ENCODE measurements at places on chromosomes 11 and 22. TPM values are rescaled to one million over a fixed set of nuclear protein-coding genes. Genes with fewer than 3 reads are reported as not detected.

The PITPNB gene
- 50.1 TPM for total RNA-seq

The YAP1 gene
- 277 TPM for total RNA-seq

The CRACR2B gene
- 43.9 TPM for total RNA-seq

The CHCHD10 gene
- 77.5 TPM for total RNA-seq

The CALCB gene
- total RNA-seq, result not detected

- no peak for DNase-seq
These were observed 174.5 kb downstream of the CEP164 start for GRCh38 chr11:117502015-117502778.

DNA sequence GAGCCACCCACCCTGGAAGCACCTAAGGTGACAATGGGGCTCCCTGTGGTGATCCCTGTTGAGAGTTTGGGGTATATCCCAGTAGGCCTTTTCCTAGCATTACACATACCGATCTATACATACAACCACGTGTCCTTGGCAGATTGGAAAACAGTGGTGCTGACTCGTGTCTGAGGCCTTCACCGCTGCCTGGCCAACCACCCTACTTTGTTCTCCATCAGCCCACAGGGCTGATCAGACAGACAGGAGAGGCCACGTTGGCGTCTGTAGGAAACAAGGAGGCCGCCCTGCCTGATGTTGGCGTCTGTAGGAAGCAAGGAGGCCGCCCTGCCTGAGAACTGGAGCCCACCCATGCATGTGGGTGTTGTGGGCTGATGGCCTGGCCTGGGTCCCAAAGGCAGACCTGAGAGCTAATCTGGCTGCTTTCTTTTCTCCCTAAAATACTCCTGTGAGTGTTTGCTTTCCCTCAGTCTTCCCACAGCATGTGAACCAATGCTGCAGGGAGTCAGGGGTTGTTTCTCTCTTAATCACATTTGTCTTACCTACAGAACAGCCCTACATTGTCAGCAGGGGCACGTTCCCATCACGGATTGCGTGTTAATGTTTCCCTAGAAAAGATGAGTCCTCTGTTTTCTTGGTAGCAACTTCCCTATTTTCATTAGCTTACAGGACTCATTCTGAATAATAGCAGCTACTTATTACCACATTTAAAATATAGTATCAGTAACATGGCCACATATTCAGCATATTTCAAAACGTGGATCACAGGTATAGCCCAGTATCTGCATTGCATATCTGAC is 57.2 kb downstream of the SBF1 start:
- no peak for DNase-seq

DNA sequence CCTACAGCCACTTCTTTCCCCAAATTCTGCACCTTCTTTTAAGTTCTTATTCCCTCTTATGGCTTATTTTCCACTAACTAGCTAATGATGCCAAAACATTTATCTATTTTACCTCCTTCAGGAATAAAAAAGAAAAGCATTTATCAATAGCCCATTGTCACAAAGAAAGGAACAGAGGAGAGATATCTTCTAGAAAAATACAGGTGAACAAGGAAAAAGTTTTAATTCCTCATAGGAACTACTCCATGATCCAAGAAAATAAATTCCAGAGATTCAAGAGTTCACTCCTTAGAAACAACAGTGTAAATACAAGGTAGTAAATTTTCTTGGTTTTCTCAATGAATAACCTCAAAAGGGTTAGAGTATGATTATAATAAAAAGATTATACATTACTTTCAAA is 52.6 kb upstream of the TOP3B start:
- no peak for DNase-seq

DNA sequence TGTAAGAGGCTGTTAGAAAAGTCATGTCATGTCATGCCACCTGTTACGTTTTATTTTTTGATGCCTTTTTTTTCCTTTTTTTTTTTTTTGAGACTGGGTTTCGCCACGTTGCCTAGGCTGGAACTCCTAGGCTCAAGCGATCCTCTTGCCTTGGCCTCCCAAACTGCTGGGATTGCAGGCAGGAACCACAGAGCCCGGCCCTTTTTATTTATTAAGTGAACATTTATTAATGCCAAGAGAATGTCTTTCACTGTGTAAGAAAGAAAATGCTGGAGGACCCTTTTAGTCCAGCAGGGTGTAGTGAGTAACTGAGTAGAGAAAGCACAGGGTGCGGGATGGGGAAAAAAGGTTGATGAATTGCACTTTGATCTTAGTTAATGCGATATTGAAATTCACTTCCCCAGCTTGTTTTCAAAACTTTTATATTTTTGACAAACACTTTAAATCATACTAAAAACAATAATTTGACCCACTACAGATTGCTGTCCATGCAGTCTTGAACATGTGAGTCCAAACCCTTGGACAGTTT is 2.3 kb upstream of the XBP1 start:
- no peak for DNase-seq

- no peak for DNase-seq
These were observed 44.4 kb upstream of the TCF20 start for GRCh38 chr22:42314709-42315391.

DNA sequence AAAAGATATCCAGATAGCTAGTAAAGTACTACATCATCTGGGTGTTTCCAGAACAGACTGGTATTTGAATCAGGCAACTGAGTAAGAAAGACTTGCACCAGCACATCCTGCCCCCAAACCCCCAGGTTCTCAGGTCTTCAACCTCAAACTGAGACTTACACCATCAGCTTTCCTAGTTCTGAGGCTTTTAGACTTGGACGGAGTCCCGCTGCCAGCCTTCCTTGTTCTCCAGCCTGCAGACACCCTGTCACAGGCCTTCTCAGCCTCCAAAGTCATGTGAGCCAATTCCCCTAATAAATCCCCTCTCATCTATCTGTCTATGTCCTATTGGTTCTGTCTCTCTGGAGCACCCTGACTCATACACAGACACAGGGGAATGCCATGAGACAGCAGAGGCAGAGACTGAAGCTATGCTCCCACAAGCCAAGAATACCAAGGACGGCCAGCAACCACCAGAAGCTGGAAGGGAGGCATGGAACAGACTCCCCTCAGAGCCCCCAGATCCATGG is 10.9 kb downstream of the SMCO4 start:
- DNase-seq, result peak; percentile 19

DNA sequence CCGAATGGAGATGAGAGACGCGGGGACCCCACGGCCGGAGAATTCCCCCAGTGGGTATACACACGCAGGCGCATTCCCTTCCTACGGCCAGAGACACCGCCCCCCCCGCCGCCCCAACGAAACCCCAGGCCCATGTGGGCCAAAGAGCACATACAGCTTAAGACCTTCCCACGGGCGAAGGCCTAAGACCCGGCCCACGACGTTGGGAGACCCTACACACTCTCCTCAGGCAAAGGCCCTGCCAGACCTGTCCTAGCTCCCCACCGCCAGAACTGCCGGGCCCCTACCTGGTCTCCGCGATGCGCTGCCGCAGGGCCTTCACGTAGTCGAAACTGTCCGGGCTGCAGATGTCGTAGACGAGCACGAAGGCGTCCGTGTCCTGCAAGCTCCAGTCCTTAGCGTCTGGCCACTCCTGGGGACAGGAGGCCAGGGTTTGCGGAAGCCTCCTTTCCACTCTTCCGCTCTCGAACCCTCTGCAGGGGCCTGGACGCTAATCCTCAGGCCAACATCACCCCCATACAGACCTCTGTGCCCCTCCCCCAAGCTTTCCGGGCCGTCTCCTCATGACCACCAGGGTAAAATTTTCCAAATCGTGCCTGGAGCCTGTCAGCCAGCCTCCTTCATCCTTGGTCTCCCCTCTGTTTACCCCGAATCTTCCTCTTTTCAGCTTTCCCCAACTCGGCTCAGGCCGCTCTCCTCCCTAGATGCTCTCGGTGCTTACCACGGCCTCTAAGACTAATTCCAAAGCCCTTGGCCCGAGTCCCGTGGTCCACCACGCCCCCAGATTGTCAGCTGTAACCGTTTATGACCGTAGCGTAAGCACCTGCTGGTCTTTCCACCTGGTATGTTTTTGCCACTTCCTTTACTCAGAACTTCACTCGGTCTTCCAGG is 1.7 kb downstream of the RASL10A start:
- DNase-seq, result no peak

DNA sequence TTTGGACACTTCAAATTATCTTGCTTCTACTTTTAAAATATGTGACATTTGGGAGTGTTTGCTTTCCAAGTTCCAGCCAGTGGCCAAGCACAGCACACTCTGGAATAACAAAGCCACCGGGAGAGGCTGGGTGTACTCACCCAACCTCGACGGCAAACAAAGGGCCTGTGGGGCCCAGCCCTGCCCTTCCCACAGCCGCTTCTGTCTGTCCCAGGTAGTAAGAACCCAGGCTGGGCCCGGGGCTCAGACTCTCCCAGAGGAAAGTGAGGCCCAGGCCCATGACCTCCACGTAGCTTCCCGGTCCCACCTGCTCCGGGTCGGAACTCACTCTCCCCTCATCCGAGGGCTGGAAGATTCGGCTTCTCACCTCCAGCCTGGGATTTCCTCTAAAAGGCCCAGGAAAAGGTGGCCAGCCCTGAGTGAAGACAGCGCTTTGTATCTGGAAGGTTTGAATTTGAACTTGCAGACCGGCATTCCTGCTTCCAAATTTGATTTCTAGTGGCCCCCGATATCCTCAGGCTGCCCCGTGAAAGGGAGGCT is 93.5 kb downstream of the CELSR1 start:
- no peak for DNase-seq

DNA sequence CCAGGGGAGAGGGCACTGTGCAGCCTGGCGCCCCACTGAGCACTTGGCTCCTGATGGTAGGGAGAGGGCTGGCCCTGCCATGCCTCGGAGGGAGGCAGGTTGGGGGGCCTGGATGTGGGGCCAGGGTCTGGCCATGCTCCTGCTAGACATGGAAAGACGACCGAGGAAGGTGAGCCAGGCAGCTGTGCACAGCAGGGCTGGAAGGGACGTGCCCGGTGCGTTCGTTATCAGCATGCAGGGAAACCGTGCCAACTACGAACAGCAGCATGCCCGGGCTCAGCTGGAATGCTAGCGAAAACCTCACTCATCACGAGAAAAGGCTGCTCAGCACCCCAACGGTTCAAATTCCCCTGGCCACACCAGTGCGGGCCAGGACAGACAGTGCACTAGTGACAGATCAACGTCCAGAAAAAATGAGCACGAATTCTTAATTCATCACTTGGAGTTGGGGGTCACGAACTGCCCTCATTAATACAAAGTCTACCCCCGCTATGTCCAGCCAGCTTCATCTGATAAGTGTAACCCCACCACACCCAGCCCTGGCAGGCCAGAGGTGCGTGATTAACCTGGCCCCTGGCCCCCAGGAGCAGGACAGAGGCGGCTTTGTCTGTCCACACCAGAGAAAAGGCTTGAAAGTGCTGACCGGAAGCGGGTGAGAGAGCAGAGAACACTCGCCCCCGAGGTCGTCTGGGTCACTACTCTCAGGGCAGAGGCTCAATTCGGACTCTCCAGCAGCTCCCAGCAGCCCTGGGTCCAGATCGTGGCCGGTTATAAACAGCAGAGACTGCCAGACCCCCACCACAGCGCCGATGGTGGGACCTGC is 84.2 kb downstream of the CELSR1 start:
- peak; percentile 21 for DNase-seq

DNA sequence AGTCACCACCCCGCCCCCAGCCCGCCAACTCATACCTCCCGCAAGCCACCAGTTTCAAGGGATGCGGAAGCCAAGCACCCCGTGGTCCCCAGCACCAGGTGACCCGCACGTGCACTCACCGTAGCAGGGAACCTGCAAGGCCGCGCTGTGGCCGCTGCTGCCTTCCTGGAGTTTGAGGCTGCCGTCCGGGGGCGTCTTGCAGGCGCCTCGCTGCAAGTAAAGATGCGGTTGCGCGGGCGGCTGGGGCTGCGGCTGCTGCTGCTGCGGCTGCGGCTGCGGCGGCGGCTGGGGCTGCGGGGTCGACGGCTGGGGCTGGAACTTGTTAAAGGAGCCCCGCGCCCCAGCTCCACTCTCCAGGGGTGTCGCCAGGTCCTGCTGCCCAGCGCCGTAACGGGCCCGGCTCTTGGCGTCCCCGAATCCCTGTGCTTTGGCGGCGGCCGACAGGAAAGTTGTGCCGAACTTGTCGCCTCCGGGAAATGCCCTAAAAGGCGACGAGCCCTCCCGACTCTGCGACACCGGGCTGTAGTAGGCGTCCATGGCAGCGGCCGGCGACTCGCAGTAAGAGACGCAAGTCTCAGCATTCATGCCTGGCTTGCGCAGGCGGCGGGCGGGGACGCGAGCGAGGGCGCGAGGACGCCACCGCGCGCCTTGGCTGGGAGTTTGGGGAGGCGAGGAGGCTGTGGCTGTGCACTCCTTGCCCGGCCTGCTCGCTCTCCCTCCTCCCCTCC is at the start of gene ALX4:
TSS of gene ALX4 (minus strand) at position 662 of the 728 bp plus-strand sequence. CDS start at position 585, 77 bp downstream.
- DNase-seq, result peak; percentile 72

- no peak for DNase-seq
These were observed 4.1 kb upstream of the C11orf24 start for GRCh38 chr11:68275721-68276507.

GRCh38 chr22:46361826-46362202 is 26.3 kb downstream of the TRMU start:
- no peak for DNase-seq

GRCh38 chr11:6472934-6473333 is 807 bp downstream of the TRIM3 start:
- no peak for DNase-seq

GRCh38 chr22:19727310-19728150 is 4.2 kb downstream of the GP1BB start:
- DNase-seq, result no peak
